ENCODE measurements at places on chromosomes 5 and 9.

- no peak for DNase-seq
These were observed 94.3 kb upstream of the OTULINL start for GRCh38 chr5:14486996-14487896.

DNA sequence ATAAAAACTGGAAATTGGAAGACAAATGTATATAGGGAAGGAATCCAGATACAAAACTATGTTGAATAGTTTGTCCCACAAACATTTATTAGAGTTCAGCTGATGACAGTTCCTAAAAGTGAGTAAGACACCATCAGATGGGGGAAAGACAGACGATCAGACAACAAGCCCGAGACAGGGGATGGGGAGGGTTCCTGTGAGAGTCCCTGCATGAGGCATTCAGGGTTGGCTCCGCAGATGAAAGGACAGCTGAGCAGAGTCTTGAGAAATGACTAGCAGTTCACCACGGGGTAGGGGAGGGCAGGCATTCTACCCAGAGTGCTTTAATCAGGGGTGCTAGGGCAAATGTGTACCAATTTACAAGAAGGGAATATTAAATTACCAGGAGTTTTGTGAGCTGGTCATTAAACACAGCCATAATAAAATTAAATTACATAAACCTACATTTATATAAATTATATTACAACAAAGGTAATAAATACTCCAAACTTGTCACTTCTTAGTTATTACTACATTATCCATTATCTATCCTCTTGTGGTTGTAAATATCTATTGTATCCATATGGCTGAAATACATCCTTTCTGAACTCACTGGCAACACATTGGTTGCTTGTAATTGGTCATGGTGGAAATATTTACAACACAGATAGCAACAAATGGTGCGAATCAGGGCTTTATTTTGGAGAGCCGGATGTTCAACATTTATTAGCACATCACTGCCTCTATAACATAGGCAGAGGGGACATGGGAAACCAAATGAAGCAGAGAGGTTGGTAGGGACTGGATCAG, 27.8 kb downstream of the TNFSF15 start:
- DNase-seq: no peak

DNA sequence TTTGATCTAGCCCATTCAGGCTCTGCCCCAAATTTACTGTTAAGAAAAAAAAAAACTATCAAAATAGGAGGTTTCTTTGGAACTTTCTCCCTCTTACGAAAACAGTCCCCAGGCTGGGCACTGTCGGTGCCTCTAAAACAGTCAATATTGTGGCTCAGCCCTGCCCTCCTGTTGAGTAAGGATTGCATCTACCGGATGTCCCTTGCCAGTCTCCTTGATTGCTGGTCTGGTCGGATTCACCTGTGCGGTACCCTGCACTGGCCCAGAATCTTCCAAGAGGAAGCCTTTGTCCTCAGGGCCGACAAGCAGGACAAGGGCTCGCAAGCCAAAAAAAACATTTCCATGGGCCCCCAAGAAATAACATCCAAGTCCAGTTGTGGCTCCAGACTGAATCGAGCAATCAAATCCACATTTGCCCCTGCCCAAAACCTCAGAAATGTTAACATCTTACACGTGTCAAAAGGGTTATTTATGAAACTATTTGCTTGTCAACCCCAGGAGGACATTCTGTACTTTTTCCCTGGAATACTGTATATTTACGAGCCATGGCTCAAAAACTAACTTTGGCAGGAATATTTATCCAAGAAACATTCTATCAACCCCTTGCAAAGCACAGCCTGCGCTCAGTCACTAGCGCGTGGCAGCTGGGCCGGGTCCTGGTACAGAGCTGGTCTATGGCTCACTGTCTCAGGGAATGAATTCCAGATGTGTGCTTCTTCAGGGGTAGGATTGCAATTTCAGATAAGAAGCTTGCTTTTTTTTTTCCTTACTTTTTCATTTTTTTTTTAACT, 129.2 kb upstream of the ADRA1B start:
- no peak for DNase-seq

GRCh38 chr9:132295181-132295580, 59.6 kb downstream of the SETX start:
- DNase-seq: no peak

GRCh38 chr5:109053995-109054417, 306.3 kb downstream of the FER start:
- no peak for DNase-seq

- DNase-seq: no peak
These were observed 244.4 kb upstream of the RAI14 start for GRCh38 chr5:34411470-34412346.

DNA sequence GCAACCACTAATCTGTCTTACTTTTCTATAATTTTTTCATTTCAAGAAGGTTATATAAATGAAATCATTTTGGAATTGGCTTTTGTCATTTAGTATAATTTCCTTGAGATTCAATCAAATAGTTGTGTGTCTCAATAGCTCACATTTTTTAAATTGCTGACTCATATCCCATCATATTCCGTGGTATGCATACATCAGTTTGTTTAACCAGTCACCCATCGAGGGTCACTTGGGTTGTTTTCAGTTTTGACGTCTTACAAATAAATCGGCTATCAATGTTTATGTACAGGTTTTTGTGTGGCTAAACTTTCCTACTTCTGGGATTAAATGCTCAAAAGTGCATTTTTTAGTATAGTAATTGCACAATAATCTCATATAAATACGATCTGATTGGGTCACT, 185.5 kb downstream of the TAF11L14 start:
- DNase-seq: no peak

GRCh38 chr5:172524573-172525021, 70.3 kb upstream of the SH3PXD2B start:
- DNase-seq: no peak

- DNase-seq: no peak
These were observed 744.3 kb downstream of the IRX1 start for GRCh38 chr5:4339949-4340348.

GRCh38 chr5:15927710-15928380, 251.7 kb downstream of the MARCHF11 start:
- no peak for DNase-seq

GRCh38 chr9:80615964-80616363, 1044.2 kb downstream of the TLE4 start:
- no peak for DNase-seq

GRCh38 chr9:104094534-104095015, 466 bp downstream of the SMC2 start:
- no peak for DNase-seq

GRCh38 chr9:99070681-99071080, 34.2 kb upstream of the TGFBR1 start:
- no peak for DNase-seq

DNA sequence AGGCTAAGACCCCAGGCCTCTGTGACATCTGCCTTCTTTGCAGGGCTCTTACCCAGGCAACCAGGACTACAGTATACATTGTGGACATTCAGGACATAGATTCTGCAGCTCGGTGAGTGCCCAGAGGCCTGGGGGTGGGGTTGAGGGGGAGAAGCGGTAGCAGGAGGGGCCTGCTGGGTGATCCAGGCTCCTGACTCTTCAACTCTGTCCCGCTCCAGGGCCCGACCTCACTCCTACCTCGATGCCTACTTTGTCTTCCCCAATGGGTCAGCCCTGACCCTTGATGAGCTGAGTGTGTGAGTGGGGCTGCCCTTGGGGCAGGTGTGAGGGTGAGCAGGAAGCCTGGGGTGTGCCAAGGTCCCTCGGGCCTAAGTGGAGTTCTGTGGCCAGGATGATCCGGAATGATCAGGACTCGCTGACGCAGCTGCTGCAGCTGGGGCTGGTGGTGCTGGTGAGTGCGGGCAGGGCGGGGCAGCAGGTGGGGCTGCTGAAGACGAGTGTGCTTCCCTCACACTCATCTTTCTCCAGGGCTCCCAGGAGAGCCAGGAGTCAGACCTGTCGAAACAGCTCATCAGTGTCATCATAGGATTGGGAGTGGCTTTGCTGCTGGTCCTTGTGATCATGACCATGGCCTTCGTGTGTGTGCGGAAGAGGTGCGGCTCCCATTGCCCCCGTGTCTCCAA, 19.8 kb downstream of the GPRIN1 start:
- DNase-seq: no peak

- DNase-seq: no peak
These were observed 97.4 kb downstream of the CDK5RAP2 start for GRCh38 chr9:120482424-120483186.

GRCh38 chr9:130661451-130662098, 2.8 kb upstream of the PRDM12 start:
- no peak for DNase-seq

DNA sequence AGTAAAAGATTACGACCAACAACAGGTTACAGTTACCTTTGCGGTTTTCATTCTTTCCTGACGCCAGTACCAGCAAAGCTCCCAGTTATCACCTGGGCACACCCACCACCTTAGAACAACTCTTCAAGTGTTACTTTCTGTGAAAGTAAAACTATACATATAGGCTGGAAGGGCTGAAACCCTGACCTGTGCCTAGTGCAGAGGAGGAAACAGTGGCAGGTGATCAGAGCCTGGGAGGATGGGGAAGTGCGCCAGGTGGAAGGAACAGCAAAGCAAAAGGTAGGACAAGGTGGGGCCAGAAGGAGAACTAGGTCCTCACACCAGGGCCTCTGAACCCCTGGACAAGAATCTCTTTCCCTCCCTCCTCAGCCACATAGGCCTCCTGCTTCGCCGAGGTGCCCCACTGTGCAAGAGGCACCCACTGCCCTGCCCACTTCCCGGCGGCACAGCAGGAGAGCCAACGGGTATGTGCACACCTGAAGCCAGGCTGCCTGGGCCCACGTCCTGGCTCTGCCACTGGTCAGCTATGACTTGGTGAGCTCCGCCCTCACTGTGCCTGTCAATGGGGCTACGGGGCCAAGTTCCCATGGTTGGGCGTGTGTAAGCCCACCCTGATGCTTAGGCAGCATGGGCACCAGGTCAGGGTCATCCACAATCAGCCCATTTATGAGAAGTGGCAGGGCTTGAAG, 26.9 kb downstream of the BICD2 start:
- no peak for DNase-seq

GRCh38 chr5:36125868-36126267, 25.8 kb downstream of the LMBRD2 start:
- DNase-seq: no peak

DNA sequence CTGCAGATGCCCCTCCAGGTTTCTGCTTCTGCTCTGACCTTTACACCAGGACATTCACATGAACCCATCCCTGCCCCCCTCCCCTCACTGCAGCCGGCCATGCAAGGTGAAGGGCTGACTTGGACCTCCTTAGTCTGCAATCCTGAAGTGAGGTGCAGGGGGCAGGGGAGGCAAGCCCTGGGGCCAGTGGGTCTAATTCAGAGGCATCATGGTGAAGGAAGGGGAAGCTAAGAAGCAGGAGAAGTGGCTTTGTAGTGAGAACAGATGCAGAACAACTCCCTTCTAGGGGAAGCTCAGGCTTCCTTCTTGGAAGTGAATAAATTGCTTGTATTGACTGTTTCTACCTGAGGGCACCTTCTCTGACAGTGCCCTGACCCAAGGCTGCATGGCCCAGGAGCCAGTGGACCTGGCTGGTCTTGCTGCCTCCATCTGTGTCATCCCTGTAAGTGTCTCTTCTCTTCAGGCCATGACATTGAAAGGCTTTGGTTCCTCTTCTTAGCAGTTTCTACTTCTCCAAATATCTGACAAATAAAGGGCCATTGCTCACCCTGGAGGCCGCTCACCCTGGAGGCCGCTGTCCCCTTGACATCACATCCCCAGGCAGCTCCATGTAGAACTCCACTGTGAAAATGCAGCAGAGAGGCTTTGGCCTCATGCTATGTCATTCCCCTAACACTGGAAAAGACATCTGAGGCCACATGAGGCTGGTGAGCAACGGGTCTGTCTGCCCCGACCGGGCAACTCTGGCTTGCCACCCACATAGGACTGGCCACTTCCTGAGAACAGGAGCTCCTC, 55.3 kb downstream of the GADD45G start:
- no peak for DNase-seq

DNA sequence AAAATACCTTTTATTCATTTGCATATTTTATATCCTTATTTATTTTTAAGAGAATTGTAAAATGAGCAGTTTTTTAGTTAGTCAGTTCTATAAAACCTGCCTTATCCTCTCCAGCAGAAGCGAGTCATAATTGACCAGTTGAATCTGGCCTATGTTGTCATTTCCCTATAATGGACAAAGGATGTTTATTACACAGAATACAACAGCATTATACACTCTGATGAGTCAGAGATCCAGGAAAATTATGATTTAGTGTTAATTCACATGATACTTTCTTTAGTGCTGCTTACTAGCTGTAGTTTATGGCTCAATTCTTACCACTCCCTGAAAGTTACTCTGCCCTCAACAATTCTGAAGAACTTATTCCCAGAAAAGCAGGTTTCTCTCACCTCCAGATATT, 26.8 kb upstream of the LURAP1L start:
- no peak for DNase-seq

GRCh38 chr5:100026606-100027005, 508.6 kb upstream of the FAM174A start:
- peak; percentile 5 for DNase-seq

DNA sequence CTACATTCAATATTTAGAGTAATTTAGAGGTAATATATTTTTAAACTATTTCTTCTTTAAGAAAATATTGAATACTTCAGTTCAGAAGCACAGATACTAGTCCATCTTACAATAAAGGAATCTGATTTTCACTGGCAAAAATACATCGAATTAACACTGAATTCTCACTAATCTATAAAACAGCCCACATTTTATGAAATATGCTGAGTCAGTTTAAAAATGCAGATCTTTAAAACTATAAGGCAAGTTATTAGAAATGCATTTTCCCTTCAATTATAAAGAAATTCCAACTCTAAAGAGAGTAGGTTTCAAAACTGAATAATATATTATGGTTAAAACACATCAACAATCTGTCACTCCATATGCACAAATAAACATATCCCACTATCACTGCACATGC, 232.5 kb downstream of the SLF1 start:
- no peak for DNase-seq

- no peak for DNase-seq
These were observed 12.8 kb downstream of the SEMA5A start for GRCh38 chr5:9533096-9533495.

DNA sequence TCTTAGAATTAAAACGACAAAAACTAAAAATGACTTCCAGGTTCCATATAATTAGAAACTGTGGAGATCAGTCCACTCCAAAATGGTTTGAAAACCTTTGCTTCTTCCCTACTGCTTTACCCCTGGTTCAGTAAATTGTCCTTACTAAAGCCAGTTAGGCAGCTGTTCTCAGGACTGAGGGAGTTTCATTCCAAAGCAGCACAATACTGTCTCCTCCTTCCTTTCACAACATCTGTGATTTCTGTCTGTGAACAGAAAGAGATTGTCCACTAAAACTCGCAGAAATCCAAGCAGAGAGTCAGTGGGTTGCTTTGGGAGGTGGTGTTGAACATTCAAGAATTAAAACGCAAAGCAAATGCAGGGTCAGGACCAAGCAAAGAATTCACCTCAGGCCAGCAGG, 740.8 kb upstream of the ZNF608 start:
- DNase-seq: no peak

GRCh38 chr5:98942847-98943246, 14.0 kb upstream of the CHD1 start:
- no peak for DNase-seq

- peak; percentile 16 for DNase-seq
These were observed 708.7 kb downstream of the CDH9 start for GRCh38 chr5:26329562-26330189.

- DNase-seq: peak; percentile 95
These were observed 26.7 kb downstream of the APBA1 start for GRCh38 chr9:69645488-69645887.

GRCh38 chr9:109886617-109887016, 106.6 kb downstream of the PALM2AKAP2 start:
- no peak for DNase-seq

All from HT-29 (cell line).